T-helper 9 cell (primary cell): ENCODE measurements at places on chromosomes 7 and 10.

- DNase-seq, result no peak
These were observed 187.4 kb upstream of the AGR3 start for GRCh38 chr7:17069146-17069545.

DNA sequence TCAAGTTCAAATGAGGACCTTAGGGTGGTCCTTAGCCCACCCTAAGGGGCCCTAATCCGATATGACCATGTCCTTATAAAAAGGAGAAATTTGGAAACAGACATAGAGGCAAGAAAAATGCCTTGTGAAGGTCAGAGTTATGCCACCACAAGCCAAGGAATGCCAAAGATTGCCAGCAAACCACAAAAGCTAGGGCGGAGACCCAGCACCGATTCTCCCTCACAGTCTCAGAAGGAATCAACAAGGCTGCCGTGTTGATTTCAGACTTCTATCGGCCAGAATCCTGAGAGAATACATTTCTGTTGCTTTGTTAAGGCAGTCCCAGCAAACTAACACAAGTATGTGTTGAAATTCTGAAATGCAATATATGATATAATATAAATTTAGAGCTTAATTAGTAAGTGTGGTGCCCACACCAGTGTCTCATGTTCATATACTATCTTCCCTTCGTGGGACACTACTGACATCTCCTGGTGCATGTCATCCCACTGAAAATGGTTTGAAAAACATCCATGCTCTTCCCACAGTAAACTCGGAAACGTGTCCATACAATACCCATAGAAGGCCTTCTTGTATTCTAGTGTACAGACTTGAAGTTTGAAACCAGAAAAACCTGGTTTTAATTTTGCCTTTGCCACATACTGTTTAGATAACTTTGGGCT lies 349.0 kb downstream of the TNS3 start:
- no peak for DNase-seq

DNA sequence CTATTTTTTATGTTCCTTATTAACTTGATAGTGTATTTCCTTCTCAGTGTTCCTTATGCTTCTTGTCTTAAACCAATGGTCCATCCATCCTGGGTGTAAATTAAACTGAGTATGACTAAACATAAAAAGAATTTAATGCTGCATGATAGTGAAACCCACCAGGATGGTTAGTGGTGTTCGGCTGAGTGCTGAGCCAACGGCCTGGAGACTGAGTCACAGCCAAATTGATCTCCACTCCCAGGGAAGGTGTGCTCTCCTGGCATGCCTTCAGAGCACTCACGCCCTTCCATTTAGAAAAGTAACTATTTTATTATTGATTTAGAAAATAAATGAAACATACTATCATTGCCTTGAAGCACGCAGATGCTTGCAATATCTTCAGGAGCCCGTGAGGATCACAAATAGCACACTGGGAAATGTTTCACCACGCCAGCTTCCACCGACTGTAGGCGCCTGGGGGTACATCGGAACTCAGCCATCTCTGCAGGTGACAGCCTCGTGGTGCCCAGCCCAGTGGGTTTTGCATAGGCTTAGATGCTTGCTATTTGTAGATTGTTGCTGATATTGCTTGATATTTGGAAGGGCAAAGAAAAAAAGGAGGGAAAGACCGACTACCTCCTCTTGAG lies 40.0 kb upstream of the LOXL4 start:
- no peak for DNase-seq

- DNase-seq, result no peak
These were observed 98.1 kb downstream of the MYOF start for GRCh38 chr10:93384006-93384405.

- no peak for DNase-seq
These were observed 456 bp upstream of the ACHE start for GRCh38 chr7:100895956-100896731.

DNA sequence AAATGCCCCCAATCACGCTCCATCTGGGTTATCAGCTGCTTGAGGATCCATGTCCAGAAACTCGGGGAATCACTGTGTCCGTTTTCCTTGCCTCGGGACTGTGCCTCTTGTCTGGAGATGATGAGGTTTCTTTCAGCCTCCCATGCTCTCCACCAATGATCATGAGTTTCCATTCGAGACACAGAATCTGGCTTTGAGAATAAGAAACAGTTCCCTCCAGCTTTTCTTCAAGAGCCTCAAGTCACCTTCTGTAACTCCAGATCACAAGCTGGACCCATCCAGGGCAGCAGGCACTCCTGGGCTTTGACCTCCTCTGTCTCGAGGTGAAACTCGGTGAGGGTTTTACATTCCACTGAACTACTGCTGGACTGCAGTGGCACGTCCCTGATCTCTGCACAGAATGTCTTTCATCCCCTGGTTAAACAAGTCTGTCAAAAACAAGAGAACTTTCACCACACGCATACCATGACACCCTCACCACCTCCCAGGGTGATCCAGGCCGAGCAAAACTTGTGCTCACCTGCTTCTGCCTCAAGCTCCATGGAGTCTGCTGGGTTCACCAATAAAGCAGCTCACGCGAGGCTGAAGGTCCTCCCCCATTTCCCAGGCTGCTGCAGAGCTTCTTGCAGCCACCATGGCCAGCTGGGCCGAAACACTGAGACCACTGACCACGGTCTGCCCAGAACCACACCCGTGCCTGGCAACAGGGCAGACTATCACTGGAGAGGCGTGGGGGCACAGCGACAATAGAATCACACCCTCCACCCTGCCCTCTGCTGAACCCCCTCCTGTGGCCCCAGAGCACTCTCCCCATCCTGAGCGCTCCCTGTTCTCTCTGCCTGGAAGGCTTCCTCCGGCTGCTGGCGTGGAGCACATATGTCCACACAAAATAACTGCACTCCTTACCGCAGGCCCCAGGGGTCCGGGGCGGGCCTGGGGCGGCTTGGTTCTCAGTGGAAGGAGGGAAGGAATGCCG lies 25.1 kb downstream of the MAT1A start:
- DNase-seq, result no peak

GRCh38 chr7:126569402-126569801 lies 683.3 kb downstream of the GRM8 start:
- no peak for DNase-seq

DNA sequence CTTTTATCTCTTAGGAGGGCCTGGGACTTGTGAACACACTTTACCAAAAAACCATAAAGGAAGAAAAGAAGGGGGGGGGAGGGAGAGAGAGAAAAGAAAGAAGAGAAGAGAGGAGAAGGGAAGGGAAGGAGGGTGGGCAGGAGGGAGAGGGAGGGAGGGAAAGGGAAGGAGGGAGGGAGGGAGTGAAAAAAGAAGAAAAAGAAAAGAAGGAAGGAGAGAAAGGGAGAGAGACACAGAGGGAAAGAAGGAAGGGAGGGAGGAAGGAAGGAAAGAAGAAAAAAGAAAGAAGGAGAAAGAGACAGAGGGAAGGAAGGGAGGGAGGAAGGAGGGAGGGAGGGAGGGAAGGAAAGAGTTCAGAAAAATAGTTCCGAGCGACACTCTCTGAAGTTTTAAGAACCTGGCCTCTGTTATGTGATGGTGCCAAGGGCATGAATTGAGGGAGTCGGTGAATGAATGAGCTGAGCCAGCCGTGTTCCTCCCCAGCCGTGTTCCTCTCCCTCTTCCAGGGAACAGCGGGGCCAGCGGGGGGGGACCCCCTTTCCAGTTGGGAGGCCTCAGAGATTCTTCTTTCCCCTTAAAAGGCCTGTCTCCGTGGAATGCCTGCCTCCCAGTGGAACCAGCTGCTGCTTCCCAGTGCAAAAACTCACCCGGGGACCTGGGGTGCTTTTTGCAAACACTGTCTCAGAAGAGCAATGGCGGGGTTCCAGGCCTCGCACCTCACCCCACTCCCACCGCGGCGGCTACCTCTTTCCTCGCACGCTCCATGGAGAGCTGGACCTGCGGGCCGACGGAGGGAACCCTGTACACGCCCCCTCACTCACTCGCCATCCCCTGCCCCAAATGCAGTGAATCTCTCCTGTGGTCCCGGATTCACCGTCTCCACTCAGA lies 84.1 kb downstream of the FOXL3 start:
- DNase-seq, result no peak
